ENCODE measurements at places on chromosomes 3 and 15.

DNA sequence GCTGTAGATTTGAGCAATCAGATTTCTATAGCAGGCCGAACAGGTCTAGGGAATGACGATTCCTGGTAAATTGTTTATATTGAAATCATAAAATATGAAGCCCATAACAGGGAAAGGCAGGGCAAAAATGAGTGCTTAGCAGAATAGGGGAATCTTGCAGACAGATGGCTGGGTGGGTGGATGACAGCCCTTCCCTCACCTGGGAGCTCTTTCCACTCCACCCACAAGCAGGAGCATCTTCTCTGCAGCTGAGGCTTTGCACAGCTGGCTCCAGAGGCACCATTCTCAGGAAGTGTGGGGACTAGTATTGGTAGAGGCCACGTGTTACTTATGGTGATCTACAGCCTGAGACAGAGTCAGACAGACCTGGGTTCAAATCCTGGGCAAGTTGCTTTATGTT lies 55.9 kb upstream of the SYN2 start:
- DNase-seq, result no peak

DNA sequence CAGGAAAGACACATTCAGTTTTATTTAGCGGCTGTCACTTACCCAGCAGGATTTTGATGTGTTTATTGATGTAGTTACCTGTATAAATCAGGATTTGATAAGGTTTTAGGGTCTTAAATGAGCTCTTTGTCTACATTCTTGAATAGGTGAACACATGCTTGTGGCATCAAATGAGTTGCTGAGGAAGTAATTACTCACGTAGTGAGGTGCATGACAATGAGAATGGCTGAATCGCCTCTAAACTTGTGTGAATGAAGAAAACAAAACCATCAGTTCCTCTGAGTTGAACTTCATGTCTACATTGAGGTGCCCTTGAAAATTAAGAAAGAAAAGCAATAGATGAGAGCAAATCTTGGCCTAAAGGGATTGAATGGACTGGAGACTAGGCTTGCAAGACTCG lies 245.6 kb upstream of the SATB1 start:
- no peak for DNase-seq

DNA sequence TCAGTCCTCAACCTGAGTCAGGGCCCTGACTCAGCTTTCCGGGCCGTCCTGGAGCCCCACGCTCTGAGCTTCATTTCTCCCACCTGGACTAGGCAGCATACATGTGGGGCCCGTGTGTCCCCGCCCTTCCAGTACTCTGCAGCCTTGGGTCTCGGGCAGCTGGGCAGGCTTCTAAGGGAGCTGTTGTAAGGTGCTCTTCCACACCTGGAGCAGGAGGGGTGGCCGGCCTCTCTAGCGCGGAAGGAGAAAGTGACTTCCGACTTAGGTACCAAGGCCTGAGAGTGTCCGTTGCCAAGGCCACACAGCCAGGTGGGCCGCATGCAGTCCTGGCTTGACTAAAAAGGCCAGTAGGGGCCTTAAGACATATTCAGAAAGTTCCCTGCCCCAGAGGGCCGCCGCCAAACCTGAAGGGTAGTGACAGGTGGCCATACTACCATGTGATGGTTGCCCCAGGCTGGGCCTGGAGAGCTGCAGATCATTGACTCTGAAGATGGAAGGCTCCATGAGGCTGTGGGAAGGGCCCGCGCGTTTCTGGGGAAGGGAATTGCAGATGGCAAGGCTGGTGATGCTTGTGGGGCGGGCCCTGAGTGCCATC lies 9.4 kb upstream of the SEMA3B start:
- no peak for DNase-seq

- DNase-seq, result no peak
Observed at GRCh38 chr3:78749056-78749455, 1018.7 kb downstream of the ROBO1 start.

GRCh38 chr3:167507954-167508353 lies 34.1 kb upstream of the SERPINI2 start:
- DNase-seq, result no peak

DNA sequence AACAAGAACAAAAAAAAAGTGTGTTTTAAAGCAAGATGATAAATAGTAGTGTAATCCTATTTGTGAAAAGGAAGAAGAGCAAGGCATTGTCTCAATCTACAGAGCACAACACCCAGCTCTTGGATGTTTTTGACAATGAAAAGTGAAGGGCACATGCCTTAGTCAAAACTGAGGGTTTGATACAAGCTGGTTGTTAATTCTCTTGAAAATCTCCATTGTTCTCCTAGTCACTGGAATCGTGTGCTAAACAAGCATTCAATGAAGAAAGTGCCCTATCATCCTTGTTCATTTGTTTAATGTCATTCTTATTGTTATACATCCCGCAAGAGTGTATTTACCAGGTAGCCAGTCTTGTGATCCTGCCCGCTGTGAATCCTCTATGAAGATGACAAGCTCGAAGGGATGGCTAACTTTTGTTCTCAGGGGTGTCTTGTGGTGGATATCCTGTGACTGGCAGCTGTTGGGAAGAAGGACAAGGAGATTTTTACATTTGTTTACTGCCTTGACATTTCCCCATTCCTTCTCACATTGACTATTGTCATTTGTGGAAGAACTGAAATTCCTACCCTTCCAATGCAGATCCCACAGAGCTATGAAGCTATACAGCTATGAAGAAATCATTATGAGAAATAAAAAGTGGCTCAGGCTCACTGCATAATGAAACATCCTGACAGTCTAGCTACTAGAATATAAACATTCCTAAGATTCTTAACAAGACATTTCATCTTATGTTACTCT lies 175.9 kb downstream of the VGLL3 start:
- no peak for DNase-seq

GRCh38 chr15:56243163-56244037 lies at the start of gene RFX7:
TSS of gene RFX7 (minus strand) at chr15:56243879. CDS start at chr15:56243285, 594 bp downstream.
- DNase-seq, result no peak

- no peak for DNase-seq
Observed at GRCh38 chr3:67858492-67858891, 204.1 kb upstream of the SUCLG2 start.

DNA sequence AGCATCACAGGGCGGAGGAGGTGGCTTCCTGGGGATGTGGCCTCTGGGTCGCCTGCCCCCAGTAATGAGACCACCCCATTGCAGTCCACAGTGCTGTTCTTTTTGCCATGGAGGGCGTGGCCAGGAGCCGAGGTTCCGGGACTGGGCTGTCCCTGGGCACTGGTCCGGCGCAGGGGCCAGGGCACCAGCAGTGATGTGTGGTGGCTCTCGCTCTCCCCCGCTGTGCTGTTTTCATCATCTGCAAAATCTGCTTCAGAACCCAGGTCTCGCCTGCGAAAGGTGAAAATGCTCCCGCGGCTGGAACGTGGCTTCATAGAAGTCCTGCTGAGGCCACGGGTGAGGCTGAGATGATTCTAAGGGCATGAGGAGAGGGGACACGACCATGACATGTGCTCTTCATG lies 45.8 kb downstream of the SCN5A start:
- no peak for DNase-seq

- DNase-seq, result no peak
Observed at GRCh38 chr3:188819939-188820338, 351.8 kb upstream of the TPRG1 start.

GRCh38 chr3:178079966-178080365 lies 456.3 kb upstream of the KCNMB2 start:
- DNase-seq, result no peak

GRCh38 chr3:146895026-146895749 lies 290.0 kb upstream of the PLSCR5 start:
- no peak for DNase-seq

GRCh38 chr15:98174841-98175240 lies 214.3 kb downstream of the ARRDC4 start:
- no peak for DNase-seq

DNA sequence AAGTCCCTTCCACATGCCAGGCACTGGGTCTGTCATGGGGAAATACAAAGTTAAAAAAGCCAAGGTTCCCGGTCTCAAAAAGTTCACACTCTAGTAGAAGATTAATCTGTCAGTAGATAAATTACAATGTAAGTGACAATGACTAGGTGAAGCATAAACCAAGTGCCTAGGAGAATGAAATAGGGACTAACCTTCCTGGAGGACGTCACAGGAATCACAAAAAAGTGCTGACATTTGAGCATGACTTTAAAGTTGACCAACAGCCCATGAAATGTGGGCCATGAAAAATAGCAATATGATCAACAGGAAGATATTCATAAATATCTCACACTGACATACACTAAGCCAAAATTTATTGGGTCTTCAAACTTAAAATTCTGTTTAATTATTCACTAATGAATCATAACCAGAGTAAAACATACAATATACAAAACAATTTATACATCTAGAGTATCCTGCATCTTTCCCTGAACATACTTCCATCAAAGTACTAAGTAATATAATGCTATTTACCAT lies 20.0 kb downstream of the COPS2 start:
- no peak for DNase-seq

- peak; percentile 61 for DNase-seq
Observed at GRCh38 chr3:9302425-9303181, 53.2 kb upstream of the SRGAP3 start.

DNA sequence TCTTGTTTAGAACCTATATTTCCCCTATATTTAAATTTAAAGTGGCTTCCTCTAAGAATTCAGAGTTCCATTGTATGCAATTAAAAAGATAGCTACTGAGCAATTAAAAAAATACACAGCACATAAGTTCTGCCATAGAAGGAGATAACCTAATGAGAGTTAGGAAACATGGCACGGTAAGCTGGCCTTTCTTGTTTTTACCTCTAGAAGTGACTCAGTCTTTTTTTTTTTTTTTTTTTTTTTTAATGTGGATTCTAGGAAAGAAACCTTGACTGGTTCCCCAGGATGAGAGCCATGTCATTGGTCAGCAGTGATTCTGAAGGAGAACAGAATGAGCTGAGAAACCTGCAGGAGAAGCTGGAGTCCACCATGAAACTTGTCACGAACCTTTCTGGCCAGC lies 142.7 kb upstream of the BHLHE40 start:
- no peak for DNase-seq

DNA sequence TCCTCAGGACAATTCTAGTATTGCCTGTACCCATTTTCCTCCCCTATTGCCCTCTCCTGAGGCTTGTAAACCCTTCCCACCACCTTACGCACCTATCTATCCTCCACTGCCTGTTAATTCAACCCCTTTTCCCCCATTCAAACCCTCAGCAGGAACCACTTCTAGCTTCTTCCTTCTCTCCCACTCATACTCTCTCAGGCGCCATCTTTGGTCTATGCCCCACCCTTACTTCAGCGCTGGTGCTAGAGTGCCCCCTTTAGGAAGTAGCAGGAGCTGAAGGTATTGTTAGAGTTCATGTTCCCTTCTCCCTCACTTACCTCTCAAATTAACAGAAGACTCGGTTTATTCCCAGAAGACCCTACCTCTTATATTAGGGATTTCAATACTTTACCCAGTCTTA lies 121.8 kb upstream of the NLGN1 start:
- no peak for DNase-seq

- no peak for DNase-seq
Observed at GRCh38 chr3:157201648-157202278, 41.8 kb upstream of the CCNL1 start.

DNA sequence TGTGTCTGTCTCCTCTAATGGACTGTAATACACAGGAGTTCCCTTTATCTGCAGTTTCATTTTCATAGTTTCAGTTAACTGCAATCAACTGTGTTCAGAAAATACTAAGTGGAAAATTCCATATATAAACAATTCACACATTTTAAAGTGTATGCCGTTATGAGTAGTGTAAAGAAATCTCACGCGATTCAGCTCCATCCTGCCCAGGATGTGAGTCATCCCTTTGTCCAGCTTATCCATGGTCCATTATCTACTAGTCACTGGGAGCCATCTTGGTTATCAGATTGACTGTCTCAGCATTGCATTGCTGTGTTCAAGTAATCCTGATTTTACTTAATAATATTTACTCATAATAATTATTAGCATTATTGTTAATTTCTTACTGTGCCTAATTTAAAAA lies 14.5 kb downstream of the ZPLD1 start:
- DNase-seq, result no peak
